ENCODE measurements at places on chromosomes 5 and 9.

- DNase-seq, result peak; percentile 7
Observed at GRCh38 chr5:96434201-96434645, 1.2 kb upstream of the PCSK1 start.

DNA sequence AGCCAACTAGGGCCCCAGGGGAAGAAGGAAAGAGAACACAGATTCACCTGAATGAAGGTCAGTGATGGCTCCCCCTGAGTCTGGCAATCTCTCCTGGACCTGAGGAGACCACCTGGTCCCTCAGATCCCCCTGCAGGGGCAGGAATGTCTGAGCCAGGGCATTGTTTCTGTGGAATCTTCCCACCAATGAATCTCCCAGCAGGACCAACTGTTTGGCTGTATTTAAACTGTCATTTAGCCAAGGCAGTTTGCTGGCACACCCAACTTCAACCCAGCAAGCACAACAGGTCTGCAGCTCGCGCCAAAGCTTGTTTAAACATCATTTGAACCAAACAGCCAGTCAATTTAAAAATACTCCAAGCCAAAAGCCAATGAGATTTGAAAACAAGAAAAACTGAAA lies 92.6 kb downstream of the SH3TC2 start:
- no peak for DNase-seq

- DNase-seq, result no peak
Observed at GRCh38 chr5:74166064-74166463, 474.5 kb downstream of the ENC1 start.

GRCh38 chr5:10384483-10384882 lies 31.0 kb downstream of the MARCHF6 start:
- no peak for DNase-seq

GRCh38 chr9:85897848-85898247 lies 43.1 kb upstream of the NAA35 start:
- no peak for DNase-seq

GRCh38 chr9:13508086-13508485 lies 228.6 kb upstream of the MPDZ start:
- no peak for DNase-seq

GRCh38 chr5:57805732-57806131 lies 323.1 kb upstream of the ACTBL2 start:
- no peak for DNase-seq

GRCh38 chr5:123227216-123227615 lies 138.2 kb downstream of the PRDM6 start:
- DNase-seq, result no peak

DNA sequence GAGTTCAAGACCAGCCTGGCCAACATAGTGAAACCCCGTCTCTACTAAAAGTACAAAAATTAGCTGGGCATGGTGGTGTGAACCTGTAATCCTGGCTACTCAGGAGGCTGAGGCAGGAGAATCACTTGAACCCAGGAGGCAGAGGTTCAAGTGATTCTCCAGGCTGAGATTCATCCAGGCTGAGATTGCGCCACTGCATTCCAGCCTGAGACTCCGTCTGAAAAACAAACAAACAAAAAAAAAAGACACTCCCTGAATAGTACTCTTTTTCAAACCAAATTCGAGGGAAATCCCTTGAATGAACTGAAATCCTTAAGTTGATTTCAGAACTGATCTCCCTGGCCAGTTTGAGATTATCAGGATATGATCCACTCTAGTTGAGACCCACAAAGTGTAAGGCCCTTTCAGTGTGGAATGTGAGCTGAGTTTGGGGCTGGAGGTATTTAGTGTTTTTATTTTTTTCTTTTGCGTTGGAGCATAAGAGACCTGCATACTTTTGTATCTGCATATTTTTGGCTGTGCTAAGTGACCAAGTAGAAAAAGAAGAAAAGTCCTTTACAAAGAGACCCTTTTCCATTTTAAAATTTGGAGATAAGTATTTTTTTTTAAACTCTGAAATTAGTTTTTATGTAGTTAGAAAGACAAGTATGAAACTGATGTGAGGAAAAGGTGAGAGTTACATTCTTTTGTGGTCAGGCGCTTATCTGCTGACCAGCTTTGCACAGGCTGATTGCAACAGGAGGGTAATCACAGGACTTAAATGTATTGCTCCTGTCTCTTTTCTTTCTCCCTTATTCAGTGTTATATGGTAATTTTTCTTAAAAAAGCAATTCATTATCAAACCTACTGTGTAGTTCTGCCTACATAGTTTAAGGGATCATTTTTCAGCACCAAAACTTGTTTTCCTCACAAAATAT lies 42.9 kb downstream of the TMEFF1 start:
- DNase-seq, result no peak

DNA sequence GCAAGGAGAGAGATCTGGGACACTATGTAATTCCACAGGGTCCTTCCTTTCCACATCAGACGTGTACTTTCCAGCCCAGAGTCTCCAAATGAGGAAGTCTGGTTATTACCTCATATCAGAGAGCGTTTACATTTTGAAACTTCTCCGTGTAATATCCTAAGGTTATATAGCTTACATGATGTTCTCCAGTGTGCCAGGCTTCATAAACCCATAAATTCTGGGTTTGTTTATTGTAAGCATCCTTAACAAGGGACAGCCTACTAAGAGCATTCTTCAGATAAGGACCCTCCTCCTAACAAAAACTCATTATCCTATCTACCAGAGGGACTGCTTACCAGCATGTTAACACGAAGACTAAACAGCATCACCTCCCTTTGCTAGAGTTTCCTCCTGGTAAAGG lies 17.9 kb downstream of the SRFBP1 start:
- DNase-seq, result no peak

GRCh38 chr5:39411061-39411460 lies 13.7 kb downstream of the DAB2 start:
- DNase-seq, result no peak

DNA sequence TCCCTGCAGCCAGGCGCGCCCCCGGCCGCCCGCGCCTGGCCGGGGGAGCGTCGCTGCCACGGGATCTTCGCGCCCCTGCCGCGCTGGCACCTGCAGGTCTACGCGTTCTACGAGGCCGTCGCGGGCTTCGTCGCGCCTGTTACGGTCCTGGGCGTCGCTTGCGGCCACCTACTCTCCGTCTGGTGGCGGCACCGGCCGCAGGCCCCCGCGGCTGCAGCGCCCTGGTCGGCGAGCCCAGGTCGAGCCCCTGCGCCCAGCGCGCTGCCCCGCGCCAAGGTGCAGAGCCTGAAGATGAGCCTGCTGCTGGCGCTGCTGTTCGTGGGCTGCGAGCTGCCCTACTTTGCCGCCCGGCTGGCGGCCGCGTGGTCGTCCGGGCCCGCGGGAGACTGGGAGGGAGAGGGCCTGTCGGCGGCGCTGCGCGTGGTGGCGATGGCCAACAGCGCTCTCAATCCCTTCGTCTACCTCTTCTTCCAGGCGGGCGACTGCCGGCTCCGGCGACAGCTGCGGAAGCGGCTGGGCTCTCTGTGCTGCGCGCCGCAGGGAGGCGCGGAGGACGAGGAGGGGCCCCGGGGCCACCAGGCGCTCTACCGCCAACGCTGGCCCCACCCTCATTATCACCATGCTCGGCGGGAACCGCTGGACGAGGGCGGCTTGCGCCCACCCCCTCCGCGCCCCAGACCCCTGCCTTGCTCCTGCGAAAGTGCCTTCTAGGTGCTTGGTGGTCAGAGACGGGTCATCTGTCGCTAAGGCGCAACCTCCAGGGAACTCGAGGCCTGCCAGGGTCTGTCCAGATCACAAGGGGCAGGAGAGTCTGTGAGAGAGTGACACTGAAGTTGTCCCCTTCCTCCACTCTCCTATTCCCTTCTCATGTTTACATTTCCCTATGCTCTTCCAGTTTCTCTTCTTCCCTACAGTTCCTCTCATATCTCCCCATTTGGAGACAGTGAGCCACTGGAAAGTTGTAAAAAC lies 1.3 kb downstream of the GPR150 start:
- DNase-seq, result peak; percentile 13

- no peak for DNase-seq
Observed at GRCh38 chr5:72596956-72597355, 89.7 kb upstream of the ZNF366 start.

GRCh38 chr9:113992276-113992951 lies 85.7 kb downstream of the AMBP start:
- DNase-seq, result no peak

DNA sequence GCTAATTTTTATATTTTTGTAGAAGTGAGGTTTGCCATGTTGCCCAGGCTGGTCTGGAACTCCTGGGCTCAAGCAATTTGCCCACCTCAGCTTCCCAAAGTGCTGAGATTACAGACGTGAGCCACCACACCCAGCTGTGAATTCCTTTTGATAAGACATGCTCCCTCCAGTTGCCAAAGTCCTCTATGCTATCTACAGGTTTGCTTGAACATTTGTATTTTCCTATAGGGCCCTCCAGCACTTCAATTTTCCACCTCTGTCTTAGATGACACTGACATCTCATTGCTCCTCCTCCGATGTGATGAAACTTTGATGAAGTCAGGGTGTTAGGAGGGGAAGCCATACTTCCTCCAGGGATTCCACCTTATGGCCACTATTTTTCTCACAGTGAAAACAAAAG lies 25.2 kb upstream of the CTSV start:
- no peak for DNase-seq

GRCh38 chr9:125755340-125755739 lies 8.2 kb downstream of the PBX3 start:
- DNase-seq, result no peak

DNA sequence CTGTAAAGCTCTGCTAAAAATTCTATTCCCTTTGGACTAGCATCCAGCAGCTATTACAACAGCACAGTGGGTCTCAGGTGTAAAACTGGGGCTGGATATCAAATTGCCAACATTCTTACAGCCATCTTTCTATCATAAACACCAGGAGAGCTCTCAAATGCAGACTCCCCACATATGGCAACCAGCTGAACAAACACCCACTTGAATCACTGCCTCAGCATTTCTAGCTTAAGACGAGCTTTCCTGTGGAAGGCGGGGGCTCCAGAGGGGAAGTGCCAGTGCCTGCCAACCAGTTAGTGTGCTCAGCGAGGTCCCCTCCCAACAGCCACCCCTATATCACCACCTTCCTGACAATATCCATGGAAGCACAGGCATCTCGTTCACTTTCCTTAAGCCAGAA lies 62.2 kb downstream of the IPPK start:
- DNase-seq, result no peak

DNA sequence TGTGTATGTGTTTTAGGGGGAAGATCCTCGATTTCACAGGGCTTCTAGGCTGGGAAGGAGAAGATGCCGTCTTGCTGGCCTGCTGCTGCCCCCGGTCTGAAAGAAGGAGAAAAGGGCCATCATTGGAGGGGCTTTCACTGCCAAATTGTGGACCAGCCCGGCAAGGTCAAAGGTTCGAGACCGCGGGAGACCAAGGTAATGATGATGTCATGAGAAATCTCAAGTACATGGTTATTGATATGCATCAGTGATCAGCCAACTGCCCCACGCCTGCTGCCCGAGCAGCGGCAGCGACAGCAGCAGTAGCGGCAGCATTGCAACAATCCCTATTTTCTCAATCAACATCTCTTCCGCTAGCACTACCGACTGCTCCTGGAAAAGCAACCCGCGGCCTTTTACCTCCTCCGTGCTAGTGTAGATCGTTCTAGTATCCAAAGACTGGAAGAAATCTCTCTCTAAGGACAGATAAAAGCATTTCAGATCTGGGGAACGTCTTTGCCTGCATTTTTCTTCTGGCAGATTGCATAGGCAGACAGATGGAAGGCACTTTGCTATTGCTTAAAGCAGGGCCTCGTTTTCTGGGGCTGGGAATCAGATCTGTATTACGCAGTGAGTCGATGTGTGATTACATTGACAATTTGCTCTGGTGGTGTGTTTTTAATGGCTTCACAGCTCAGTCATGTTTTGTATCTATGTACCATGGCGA lies 215.3 kb downstream of the MEF2C start:
- no peak for DNase-seq

- DNase-seq, result no peak
Observed at GRCh38 chr5:113000466-113000865, 23.9 kb downstream of the DCP2 start.

- DNase-seq, result no peak
Observed at GRCh38 chr5:96997265-96997859, 61.5 kb downstream of the LNPEP start.

GRCh38 chr9:33135470-33135958 lies 31.6 kb downstream of the B4GALT1 start:
- DNase-seq, result no peak

GRCh38 chr5:149799965-149800516 lies 69.9 kb downstream of the PPARGC1B start:
- DNase-seq, result no peak

DNA sequence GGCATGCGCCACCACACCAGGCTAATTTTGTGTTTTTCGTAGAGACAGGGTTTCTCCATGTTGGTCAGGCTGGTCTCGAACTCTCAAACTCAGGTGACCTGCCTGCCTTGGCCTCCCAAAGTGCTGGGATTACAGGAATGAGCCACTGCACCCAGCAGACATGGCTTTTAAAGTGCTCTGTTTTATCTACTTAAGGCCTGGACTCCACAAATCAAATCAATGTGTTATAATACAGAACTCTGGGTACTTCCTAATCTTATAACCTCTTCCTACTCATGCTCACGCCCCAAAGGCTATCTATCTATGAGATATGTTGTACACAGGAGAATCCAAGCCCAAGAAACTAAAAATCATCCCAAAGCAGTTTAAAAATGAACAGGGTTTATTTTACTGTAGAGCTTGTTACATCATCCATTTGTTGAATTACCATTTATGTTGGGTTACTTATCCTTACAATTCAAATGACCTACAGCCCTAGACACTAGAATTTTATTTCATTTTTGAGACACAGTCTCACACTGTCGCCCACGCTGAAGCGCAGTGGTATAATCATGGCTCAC lies 155.1 kb downstream of the EFNA5 start:
- DNase-seq, result no peak

GRCh38 chr5:54049963-54050362 lies 260.4 kb downstream of the ARL15 start:
- DNase-seq, result no peak

DNA sequence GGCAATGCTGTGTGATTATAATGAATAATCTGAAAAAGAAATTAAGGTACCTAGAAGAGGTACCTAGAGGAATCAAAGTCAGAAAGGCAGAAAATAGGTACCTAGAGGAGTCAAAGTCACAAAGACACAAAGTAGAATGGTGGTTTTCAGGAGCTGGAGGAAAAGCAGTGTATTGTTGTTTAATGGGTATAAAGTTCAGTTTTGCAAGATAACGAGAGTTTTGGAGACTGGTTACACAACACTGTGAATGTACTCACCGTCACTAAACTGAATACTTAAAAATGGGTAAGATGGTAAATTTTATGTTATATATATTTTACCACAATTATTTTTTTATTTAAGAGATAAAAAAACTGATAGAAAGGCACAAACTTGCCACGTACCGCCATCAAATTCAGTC lies 57.0 kb downstream of the FBXL17 start:
- no peak for DNase-seq

- no peak for DNase-seq
Observed at GRCh38 chr5:2005101-2006041, 122.6 kb upstream of the IRX4 start.

- DNase-seq, result no peak
Observed at GRCh38 chr5:172616730-172617129, 24.3 kb upstream of the NEURL1B start.

GRCh38 chr5:60510049-60510448 lies 189.9 kb downstream of the DEPDC1B start:
- DNase-seq, result no peak

GRCh38 chr5:131316026-131316425 lies 52.2 kb downstream of the CDC42SE2 start:
- no peak for DNase-seq

- no peak for DNase-seq
Observed at GRCh38 chr5:72673623-72674022, 142.8 kb upstream of the TNPO1 start.

GRCh38 chr5:146084376-146084775 lies 21.0 kb downstream of the PLAC8L1 start:
- DNase-seq, result no peak
